ENCODE measurements at places on chromosomes 12 and 14.

DNA sequence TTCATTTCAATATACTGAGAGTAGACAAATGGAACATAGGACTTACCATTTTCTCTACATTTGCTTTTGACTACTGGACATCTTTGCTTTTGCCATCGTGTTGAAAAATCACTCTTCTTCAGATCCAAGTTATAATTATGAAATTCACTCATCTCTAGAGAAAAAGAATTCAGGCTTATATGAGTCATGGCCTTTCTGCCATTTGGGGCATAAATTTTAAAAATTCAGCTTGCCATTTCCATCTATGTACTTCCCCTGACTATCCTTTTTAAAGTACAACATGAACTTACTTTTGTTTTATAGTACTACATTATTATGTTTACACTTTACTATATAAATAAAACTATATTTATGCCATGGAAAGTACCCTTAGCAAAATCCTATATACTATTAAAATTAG lies 3.0 kb downstream of the KLRK1 start:
- no peak for DNase-seq

DNA sequence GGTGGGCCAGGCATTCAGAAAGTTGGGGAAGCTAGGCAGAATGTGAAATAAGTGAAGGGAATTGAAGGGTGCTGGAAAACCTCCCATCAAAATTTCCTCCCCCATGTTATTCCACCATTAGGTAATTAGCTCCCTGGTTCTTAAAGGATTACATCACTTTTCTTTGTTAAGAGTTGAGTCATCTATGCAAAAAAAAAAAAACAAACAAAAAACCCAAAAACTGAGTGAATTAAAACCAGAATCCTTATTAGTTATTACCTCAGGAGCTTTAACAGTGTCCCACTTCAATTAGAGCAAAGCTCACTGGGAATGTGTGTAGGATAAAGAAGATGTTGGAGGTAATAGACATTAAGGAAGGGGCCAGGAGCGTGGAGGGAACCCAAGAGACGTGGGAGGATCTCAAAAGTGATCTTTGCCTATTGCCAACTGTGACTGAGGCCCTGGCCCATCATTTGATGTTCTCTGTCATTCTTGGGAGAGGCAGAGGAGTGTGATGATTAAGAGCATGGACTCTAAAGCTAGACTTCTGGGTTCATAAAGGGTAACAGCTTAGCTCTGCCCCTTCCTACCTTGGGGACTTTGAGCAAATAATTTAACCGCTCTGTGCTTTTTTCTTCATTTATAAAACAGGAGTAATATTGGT lies 364.7 kb downstream of the APAF1 start:
- DNase-seq: no peak

DNA sequence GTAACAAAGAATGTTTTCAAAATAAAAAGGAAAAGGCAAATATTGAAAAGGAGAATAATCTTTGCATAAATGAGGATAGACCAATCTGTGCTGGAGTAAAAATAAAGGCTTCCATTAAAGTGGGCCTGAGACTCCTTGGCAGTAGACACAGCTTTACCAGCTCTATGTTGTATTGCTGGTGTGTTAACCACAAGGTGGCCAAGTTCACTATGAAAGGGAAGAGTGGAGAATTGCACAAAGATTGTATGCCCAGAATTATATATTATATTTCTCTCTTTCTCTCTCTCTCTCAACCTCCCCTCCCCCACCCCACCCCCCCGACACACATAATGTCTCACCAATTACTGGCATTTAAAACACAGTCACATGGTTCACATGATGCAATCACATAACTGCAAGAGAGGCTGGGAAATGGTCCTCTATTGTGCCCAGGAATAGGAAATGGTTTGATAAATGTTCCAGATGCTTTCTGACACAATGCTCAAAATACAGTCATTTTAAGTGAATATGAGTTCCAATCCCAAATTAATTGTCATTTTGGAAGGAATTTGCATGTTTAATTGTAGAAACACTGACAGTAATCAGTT lies 222.6 kb upstream of the SYT1 start:
- DNase-seq: peak; percentile 57

DNA sequence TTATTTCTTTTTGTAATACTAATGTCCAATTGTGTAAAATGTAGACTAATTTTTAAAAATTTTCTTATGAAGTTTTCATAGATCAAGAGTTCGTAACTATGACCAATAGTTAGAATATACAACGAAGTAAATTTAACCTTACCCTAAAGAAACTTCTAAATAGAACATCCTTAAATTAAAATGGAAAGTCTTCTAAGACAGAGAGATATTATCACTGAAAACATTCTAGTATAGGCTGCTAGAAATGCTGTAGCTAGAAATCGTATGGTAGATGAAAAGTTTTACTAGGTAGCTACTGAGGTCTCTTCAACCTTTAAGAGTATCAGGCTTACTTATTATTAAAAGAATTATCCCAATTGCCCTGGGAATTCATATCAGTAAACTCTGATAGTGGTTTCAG lies 925 bp downstream of the CLEC2A start:
- no peak for DNase-seq

DNA sequence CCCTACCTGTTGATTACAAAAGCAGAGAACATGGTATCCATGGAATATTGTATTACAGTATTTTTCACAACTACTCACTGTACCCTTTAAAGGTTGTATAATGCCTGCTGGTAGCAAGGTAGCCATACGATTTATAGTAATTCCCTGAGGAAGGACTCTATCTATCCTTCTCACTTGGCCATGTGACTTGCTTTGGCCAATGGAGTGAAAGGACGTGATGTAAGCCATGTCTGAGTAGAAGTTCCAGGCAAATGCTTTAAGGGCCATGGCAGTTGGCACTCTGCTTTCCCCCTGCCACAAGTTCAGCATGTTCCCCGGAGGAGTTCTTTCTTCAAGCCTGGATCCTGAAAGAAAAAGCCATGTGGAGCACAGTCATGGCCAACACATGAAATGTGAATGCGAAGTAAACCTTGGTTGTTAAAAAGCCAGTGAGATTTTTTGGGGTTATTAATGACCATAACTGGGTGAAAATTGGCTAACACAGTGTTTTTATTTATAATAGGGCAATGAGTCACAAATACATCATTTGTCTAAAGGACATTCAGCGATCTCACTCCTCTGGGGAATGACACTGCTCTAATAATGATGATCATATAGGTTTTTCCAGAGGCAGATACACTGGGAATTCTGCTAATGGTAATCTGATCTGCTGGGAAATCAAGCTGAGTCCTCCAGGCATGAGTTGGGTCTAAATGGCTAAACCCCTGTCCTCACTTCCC lies 67.4 kb upstream of the SLC38A2 start:
- peak; percentile 39 for DNase-seq

GRCh38 chr14:77296906-77297305 lies 23.8 kb downstream of the POMT2 start:
- DNase-seq: no peak

- DNase-seq: no peak
These were observed 23.3 kb upstream of the BTBD6 start for GRCh38 chr14:105224845-105225570.
